ENCODE measurements at places on chromosomes 1 and 21.

DNA sequence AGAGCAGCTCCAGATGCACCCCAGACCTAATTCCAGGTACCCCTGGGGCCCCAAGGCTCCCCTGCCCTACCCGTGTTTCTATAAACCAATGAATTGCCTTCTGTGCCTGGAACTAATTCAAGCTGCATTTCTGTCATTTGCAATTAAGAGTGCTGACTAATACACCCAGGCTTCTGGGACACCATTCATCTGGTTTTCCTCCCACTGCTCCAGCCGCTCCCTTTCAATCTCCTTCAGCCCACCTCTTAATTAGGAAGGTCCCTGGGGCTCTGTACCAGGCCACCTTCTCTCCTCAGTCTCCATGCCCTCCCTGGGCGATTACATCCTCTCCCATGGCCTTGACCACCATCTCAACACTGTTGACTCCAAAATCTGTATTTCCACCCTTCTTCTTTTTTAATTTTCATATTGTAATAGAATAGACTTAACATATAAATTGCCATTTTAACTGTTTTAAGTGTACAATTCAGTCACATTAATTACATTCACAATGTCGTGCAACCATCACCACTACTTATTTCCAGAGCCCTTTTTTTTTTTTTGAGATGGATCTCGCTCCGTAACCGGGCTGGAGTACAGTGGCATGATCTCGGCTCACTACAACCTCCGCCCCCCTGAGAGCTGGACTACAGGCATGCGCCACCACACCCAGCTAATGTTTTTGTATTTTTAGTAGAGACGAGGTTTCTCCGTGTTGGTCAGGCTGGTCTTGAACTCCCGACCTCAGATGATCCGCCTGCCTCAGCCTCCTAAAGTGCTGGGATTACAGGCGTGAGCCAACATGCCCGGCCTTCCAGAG is 9.2 kb upstream of the GJB3 start:
- DNase-seq: no peak

DNA sequence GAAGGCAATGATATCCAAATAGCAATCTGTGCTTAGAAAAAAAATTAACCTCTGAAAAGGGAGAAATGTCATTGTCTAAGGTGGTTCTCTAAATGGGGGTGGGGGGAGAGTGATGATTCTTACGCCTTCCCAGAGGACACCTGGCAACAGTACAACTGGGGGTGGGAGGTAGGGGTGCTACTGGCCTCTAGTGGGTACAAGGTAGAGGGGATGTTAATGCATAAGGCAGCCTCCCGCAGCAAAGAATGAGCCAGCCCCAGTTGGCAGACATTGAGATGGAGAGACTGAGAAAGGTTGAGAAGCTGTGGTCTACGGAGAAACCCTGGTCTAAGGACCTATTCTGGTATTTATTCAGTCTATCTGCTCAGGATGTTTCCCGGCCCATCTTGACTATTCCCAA is 472.2 kb upstream of the RUNX1 start:
- DNase-seq: no peak

- DNase-seq: no peak
Measured at GRCh38 chr21:26946744-26947446, 20.0 kb downstream of the ADAMTS5 start.

DNA sequence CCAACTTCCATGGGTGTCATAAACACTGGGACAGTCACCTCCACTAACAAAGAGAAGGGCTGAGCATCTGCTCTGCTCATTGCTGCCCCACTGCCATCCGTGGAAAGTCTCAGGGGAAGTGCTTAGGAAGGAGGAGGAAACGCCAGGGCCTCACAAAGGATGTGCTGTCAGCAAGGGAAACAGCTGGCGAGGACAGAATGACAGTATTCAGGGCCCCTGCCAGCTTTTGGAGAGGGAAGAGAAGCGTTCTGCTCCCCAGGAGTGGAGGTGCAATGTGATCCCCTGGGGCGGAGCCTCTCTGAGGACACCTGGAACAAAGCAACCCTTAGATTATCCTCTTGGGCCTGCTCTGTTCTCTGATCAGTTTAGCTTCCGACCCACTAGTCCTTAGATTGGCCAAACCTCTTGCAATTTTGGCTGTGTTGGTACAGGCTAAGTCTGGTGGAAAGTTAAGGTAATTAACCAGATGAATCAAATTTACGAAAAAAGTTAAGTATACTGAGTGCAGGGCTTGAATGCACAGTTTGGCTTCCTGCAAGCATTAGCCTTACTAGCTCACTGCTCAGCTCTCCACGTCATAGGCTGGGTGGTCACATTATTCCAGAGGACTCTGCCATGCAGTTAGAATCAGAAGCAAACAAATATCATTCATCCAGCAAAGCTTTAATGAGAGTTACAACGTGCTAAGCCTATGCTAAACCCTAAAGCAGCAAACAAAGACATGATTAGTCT is 170.2 kb upstream of the NFIA start:
- peak; percentile 80 for DNase-seq

GRCh38 chr21:37350472-37350871 is 16.1 kb upstream of the DYRK1A start:
- DNase-seq: no peak

- DNase-seq: peak; percentile 48
Measured at GRCh38 chr1:152001631-152002584, 8.2 kb upstream of the S100A10 start.

GRCh38 chr1:241406421-241406820 is 49.4 kb upstream of the RGS7 start:
- no peak for DNase-seq

DNA sequence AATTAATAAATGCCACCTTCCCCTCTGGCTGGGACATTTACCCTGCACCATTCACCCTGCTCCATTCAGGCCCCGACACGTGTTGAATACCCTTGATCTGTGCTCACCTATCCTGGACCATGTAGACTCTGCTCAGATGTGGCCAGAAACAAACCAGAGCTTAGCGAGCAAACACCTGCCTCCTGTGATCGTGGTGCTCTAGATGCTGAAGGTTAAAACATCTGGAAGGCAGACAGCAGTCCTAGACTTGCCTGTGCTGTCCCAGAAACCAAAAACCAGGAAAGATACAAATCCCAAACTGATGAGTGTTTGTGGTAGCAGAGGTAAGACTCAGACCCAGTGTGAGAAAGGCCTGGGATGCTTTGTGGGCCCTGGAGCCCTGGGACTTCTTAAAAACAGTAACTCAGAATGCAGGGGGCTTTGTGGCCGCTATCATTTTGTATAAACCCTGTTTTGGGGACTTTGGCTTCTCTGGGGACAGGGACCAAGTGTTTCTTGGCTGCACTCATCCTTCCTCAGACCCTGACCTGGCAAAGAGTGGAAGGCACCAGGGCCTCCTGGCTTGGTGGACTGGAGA is 99.6 kb downstream of the DMRTB1 start:
- no peak for DNase-seq

DNA sequence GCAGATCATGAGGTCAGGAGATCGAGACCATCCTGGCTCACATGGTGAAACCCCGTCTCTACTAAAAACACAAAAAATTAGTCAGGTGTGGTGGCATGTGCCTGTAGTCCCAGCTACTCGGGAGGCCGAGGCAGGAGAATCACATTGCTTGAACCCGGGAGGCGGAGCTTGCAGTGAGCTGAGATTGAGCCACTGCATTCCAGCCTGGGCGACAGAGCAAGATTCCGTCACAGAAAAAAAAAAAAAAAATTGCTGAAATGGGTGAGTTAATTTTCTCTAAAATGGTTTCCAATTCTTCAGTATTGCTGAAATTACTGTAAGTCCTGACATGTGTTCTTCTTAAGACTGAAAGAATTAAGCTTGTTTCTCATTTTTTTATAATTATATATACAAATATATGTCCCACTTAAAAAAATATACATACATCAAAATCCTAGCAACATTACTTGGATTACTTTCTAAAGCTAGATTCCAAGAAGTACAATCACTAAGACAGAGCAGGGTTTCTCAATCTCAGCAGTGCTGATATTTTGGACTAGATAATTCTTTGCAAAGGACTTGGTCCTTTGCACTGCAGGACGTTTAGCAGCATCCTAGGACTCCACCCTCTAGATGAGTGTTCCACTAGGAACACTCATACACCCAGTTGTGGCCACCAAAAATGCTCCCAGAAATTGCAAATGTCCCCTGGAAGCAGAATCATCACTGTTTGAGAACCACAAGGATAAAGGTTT is 24.8 kb downstream of the ZNHIT6 start:
- no peak for DNase-seq

GRCh38 chr1:167984886-167985489 is 48.1 kb upstream of the MPC2 start:
- no peak for DNase-seq

GRCh38 chr1:30340934-30341333 is 382.5 kb downstream of the MATN1 start:
- no peak for DNase-seq

DNA sequence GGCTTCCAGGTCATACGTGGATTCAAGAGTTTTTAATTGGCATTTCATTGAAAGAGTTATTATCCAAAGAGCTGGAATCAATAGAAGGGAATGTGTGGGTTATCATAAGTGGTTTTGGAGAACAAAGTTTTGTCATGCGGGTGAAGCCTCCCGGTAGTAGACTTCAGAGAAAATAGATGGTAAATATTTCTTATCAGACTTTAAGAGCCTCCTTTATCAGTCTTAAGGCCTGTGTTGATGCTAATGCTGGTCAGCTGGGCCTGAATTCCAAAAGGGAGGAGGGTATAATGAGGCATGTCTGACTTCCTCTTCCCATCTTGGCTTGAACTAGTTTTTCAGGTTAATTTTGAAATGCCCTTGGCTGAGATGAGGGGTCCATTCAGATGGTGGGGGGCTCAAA is 89.7 kb downstream of the ITSN1 start:
- no peak for DNase-seq

- DNase-seq: no peak
Measured at GRCh38 chr1:185573677-185574076, 160.5 kb upstream of the HMCN1 start.

GRCh38 chr1:67771152-67771551 is 62.1 kb downstream of the GNG12 start:
- no peak for DNase-seq

DNA sequence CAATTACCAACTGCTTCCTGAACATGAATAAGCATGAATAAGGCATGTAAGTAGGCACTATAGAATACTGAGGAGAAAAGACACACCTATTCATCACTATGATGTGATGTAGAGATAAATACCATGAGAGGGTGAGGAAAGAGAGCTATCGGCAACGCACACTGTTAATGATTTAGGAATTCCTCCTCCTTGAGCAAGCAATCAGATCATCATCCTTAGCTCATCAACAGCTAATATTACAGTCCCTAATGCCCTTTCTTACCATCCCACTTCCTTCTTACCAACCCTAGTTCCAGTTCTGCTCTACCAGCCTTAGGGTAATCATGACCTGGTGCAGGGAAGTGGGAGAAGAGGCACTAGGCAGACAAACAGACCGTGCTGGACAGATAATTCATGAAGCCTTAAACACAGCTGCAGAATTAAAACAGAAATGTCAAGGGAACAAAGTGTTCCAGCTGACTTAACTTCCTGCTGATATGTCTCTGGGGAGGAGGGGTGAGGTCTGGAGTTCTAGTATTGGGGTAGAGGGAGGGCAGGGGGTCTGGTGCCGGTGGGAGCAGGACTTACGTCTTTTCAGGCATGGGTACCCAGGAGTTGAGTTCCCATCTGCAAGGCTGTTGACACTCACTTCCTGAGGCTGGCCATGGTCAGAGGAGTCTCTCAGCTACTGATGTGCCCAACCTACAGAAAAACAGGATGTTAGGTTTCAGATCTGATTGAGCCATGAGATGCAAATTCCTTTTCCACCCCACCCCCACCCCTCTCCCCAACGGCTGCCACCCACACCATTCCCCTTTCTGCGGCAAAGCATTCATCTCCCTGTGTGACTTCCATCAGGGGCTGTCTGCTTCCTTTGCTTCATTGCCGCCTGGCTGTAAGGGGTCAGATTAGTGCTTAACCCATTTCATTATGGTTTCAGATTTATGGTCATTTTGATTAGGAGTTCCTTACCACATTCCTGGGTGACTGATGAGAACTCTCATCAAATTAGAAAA is 12.6 kb upstream of the RCSD1 start:
- no peak for DNase-seq

DNA sequence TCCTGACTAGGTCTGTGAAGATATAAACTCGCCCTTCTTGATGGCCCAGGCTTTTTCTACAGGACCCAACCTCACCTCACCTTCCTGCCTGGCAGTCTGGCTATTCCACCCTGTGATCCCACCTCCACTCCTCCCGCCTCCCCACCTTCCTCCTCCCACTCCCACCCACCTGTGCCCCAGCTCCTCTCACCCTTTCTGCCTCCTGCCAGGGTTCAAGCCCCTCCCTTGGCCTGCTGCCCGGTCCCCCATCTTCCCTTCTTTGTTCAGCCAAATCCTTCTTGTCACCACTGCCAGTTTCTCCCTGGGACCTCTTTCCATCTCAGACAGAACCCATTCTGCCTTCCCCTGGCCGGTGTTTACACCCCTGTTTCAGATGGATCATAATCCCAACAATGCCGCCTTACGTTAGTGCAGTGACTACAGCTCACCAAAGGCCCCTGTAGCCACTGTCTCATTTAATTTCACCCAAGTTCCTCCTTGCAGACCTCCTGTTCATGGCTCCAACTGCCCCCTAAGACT is 127.5 kb upstream of the EDN2 start:
- no peak for DNase-seq

GRCh38 chr1:68704800-68705443 is 208.0 kb upstream of the DEPDC1 start:
- no peak for DNase-seq

DNA sequence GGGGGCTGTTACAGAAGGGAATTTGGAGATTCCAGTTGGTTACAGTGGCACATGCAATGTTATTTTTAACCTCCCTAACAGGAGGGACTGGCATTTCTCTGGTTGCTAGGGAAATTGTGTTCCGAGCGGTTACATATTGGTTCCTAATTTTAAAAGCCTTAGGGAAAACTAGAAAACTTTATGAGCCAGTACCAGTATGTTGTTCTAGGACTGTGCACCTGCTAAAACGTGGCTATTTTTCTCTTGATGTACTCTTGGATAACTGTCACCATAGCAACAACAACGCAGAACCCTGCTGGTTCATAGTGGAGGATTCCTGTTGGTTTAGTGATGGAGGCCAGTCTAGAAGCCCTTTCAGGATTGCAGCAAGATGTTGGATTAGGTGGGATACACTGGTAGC is 68.9 kb upstream of the PGBD5 start:
- peak; percentile 20 for DNase-seq

GRCh38 chr1:24387636-24388175 is 25.9 kb downstream of the STPG1 start:
- no peak for DNase-seq

GRCh38 chr1:37305841-37306240 is 168.5 kb upstream of the ZC3H12A start:
- DNase-seq: peak; percentile 89

GRCh38 chr1:41479808-41480160 is 4.7 kb downstream of the EDN2 start:
- DNase-seq: no peak

DNA sequence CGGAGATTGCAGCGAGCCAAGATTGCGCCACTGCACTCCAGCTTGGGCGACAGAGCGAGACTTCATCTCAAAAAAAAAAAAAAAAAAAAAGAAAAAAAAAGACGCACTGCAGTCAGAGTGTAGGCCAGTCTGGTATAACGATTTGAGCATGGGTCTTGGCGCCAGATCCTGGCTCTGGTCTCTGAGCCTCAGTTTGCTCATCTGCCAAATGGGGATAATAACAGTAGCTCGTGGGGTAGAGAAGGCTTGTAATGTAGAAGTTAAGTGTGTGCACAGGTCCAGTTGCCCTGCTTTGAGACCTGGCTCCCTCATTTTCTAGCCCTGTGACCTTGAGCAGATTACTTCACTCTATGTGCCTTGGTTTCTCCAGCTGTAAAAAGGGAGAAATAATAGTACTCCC is 26.3 kb upstream of the GRHL3 start:
- DNase-seq: no peak
